ENCODE measurements at places on chromosomes 11 and 22. TPM values are rescaled to one million over a fixed set of nuclear protein-coding genes. Genes with fewer than 3 reads are reported as not detected.

ALX4 gene
- total RNA-seq = under 0.01 TPM

ARHGAP8 gene
- total RNA-seq = 0.62 TPM

KRTAP5-9 gene
- total RNA-seq = not detected

ME3 gene
- total RNA-seq = 14.3 TPM
